ENCODE measurements at places on chromosomes 12 and 14.

DNA sequence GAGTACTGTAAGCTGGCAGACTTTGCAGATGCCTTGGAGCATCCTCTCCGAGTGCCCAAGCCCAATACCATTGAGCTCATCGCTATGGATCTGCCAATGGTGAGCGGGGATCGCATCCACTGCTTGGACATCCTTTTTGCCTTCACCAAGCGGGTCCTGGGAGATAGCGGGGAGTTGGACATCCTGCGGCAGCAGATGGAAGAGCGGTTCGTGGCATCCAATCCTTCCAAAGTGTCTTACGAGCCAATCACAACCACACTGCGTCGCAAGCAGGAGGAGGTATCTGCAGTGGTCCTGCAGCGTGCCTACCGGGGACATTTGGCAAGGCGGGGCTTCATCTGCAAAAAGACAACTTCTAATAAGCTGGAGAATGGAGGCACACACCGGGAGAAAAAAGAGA lies 41.6 kb downstream of the FIGNL2 start:
- no peak for DNase-seq

GRCh38 chr14:50085570-50086320 lies 30.6 kb downstream of the VCPKMT start:
- peak; percentile 89 for DNase-seq

DNA sequence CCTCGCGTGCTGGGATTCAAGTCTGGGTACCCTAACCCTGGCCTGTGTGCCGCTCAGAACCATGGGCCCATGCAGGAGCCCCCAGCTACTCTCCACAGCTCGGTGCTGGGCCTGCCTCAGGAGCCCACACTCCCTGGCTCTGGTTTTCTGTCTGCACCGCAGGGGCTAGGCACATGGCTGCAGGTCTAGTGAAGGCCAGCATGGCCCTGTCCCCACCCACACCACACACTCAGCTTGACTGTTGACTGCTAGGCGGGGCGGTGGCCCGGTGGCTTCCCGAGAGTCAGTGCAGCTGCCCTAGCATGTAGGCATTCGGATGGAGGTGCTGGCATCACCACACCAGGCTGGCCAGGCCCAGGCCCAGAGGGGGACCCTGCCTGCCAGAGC lies 7.9 kb downstream of the INF2 start:
- no peak for DNase-seq

DNA sequence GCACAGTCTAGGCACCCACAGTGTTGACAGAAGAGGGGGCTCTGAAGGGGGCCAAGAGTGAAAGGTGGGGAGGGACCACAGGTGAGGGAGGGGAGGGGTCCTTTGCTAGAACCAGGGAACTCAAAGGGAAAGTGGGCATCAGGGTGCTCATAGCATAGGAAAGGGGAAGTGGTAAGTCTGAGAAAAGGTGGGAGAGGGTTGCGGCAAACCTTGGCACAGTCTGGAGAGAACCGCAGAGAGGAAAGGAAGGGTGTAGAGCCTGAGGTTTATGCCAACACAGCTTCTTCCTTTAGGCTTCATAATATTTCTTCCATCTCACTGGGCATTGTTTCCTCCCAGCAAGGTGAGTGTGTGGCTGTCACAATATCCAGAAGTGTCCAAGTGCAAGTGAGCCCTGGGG lies 11.5 kb upstream of the PLEK2 start:
- DNase-seq = no peak

DNA sequence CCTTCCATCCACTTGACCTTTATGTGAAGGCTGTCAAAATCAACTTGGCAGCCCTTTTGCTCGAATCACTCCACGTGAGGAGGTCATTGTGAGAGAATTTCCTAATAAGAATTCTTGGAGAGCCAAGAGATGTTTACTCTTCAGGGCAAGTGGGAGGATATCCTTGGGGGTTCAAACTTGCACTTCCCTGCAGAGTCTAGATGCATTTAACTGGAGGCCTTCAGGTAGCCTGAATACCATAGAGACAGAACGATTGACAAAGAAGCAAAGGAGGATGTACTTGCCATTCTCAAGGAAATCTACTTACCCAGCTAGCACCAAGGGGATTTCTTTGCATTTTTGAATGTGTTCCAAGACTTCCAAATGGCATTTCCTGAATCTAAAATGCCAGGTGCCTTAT lies 1702.6 kb upstream of the FLRT2 start:
- no peak for DNase-seq

DNA sequence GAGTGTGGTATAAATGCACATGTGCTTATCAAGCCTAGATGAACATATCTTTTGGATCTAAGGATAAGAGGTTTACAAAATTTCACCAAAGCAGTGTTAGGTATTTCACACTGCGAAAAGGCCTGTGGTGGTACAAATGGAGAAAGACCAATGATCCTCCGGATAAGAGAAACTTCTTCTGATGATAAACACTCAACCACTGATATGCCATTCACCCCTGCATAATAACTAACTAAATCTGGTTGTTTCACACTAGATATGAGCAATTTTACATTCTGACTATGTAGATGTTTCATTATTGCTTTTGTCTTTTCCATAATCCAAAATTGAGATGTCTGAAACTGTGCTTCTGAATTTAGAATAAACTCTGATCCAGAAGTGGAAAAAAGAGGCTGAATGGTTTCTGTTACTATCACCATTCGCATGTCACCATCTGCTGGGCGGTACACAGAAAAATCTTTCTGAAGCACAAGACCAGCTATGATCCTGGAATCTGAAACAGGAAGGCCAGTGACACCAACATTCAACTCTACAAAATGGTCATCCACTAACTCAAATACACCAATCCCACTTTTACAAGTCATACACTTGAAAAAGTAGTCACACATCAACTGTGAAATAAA lies 1.3 kb downstream of the BBS10 start:
- DNase-seq = peak; percentile 73

GRCh38 chr12:107525719-107526554 lies 159.7 kb upstream of the PWP1 start:
- DNase-seq = no peak

- no peak for DNase-seq
Observed at GRCh38 chr12:39061576-39061975, 156.2 kb upstream of the CPNE8 start.

DNA sequence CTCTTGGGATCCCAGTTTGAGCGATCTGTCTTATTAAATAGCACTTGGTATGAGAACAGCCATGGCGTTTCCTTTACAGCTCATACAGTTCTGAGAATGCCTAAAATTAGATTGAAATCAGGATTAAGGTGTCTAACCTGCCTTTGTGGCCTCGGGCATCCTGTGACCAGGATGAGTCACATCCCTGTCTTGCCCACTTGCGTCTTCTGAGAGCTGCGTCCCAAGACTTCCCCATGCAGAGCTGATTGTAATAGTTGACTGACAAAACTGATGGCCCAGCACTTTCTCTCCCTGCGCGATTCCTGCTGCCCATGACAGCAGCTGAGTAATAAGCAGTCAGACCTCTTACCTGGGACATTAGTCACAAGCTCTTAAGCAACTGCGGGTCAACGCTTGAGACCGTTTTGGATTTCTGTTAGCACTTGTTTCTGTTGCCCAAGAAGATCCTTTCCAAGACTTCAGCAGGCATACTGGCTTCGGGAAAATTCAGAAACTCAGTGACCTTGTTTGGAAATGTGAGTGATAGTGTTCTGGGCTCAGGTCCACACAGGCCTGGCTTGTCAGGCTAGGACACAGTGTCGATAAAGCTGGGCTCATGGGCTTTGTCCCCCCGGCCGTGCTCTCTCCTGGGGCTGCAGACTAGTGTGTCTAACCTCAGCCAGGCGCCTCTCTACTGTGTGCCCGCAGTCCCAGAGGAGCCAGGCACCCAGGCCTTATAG lies 169.9 kb upstream of the HIF1A start:
- DNase-seq = peak; percentile 99

DNA sequence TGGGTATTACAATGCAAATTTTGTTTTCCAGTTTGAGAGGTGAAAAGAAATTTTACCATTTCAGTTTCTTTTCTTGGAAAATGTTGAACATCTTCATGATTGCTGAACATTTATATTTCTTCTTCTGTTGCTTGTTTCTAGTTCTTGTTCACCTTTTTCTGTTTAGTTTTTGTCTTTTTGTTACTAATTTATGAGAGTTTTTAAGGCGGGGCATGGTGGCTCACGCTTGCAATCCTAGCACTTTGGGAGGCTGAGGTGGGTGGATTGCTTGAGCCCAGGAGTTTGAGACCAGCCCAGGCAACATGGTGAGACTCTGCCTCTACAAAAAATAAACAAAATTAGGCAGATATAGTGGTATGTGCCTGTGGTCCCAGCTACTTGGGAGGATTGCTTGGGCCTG lies 10.7 kb downstream of the KIF5A start:
- DNase-seq = no peak

DNA sequence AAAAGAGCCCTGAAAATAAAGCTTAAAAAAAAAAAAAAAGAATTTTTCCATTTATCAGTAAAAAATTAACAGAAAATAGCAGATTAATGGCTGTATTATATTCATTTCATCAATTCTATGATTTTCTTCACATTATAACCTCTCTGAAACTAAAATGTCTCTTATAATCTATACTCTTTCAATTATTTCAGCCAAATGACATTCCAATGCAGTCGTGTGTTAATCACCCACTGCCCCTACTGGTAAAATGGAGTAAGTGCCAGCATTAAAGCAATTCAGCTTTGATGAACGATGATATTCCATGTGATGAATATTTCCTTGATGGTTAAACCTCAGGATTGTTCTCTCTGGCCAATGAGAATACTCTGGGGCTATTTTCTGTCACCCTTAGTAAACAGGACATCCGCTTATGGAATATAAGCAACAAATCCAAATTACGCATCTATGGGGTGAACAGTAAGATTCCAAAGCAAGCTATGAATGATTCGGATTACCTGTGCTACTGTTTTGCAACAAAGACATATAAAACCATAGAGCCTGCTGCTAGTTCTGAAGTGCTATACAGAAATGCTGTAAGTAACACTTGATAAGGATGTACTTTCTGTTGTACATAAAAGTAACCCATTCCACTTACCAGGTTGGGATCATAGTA lies 20.3 kb upstream of the SYCP3 start:
- peak; percentile 37 for DNase-seq

- no peak for DNase-seq
Observed at GRCh38 chr14:78324353-78324752, 154.2 kb downstream of the NRXN3 start.

GRCh38 chr12:3236345-3237187 lies 159.4 kb downstream of the TSPAN9 start:
- peak; percentile 21 for DNase-seq

DNA sequence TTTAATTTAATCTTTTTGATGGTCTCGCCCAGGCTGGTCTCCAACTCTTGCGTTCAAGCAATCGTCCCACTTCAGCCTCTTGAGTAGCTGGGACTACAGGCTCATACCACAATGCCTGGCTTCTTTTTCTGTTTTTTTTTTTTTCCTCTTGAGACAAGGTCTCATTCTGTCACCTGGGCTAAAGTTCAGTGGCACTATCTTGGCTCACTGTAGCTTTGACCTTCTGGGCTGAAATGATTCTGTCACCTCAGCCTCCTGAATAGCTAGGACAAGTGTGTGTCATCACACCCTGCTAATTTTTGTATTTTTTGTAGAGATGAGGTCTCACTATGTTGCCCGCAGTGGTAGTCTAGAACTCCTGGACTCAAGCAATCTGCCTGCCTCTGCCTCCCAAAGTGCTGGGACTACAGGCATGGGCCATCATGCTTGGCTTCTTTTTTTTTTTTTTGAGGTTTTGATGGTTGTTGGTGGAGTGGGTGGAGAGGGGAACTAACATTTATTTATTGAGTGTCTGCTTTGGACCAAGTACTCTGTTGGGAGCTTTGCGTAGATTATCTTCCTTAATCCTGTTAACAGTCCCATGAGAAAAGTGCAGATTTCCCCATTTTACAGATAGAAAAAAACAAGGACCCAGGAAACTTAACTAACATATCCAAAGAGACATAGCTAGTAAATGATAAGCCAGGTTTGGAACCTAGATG lies 102.0 kb downstream of the DIP2B start:
- no peak for DNase-seq

- DNase-seq = no peak
Observed at GRCh38 chr14:64995291-64995690, 8.6 kb downstream of the FNTB start.

GRCh38 chr12:110966081-110966760 lies 45.8 kb upstream of the MYL2 start:
- no peak for DNase-seq

DNA sequence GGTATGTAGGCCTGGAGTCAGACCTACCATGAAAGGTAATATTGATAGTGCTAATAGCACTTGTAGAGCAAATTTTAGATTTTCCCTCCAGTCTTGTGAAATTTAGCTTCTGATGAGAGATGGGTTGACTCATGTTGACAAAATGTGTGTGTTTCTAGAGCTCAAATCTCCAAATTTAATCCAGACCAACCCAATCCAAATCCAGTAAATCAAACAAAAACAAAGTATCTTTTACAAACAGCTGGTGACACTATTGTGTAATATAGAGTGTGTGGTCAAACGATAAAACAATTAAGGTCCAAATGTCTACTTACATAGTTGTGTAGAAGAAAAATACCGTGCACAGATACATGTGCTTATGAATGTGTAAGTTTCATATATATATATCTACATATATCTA lies 63.4 kb upstream of the KITLG start:
- DNase-seq = no peak

DNA sequence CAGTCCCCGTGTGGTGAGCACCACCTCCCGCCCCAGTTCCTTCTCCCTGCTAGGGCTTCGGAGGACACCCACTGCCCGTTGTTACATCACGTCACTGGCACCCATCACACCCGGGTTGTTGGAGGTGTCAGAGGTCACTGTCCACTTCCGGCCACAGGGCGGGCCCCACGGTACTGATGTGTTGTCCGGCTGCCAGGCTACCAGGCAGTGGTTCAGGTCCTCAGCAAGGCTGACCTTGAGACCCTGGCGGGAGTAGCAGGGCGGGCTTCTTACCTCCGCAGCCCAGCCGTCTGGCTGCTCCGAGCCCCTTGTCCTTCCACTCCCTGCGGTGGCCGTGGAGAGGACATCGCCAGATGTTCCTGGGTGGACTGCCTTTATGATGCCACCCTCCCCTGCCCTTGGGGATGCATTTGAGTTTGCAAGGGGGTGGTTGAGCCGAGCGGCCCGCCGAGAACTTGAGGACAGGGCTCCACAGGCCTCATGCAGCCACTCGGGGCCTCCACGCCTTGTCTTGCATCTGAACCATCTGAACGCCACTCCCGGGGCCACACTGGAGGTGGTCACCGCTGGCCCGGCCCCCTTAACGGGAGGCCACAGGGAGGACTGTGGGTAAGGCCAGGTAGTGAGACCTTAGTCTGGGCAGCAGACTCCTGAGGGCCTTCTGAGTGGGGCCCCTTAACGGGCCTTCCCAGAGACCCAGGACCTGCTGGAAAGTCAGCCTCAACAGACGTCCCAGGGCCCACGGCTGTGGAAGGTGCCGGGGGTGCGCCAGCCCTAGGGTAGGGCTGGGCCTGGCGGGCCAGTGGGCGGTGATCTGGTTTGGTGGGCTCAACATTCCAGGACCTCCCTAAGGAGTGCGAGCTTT lies 27.1 kb upstream of the PLD4 start:
- no peak for DNase-seq

GRCh38 chr14:28294834-28295440 lies 471.6 kb upstream of the FOXG1 start:
- DNase-seq = peak; percentile 20

DNA sequence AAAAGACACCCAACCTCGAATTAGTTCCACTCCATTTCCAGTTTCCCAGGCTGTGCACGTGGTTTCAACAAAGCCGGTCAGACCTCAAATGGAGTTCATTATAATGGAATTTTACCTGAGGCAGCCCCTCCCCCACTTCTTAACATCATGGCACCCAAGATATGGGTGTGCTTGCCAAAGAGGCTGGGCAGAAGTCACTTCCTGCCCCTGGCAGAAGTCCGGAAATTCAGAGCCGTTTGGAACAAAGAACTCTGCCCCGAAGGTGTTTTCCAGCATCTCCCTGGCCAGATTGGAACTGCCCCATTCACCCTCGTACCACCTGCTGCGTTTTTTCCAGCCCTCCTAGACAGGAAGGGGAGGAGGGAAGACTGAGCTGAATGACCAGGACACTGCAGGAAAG lies 8.2 kb downstream of the VDR start:
- DNase-seq = peak; percentile 96

Measured in M059J (cell line).